Effector memory CD4-positive, alpha-beta T cell (primary cell): ENCODE measurements at places on chromosomes 5 and 9.

DNA sequence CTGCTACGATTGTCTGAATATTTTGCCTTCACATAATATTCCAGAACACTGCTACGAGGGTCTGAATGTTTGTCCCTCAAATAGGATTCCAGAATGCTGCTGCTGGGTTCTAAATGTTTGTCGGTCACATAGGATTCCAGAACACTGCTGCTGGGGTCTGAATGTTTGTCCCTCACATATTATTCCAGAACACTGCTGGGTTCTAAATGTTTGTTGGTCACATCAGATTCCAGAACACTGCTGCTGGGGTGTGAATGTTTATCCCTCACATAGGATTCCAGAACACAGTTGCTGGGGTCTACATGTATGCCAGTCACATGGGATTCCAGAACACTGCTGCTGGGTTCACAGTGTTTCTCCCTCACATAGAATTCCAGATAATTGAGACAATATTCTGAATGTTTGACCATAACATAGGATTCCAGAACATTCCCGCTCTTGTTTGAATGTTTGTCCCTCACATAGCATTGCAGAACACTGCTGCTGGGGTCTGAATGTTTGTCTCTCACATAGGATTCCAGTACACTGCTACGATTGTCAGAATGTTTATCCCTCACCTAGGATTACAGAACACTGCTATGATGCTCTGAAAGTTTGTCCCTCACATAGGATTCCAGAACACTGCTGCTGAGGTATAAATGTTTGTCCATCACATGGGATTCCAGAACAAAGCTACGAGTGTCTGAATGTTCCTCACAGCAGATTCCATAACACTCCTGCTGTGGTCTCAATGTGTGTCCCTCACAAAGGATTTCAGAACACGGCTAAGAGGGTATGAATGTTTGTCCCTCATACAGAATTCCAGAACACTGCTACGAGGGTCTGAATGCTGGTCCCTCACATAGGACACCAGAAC, 201.8 kb downstream of the FOXD4L6 start:
- DNase-seq = no peak

DNA sequence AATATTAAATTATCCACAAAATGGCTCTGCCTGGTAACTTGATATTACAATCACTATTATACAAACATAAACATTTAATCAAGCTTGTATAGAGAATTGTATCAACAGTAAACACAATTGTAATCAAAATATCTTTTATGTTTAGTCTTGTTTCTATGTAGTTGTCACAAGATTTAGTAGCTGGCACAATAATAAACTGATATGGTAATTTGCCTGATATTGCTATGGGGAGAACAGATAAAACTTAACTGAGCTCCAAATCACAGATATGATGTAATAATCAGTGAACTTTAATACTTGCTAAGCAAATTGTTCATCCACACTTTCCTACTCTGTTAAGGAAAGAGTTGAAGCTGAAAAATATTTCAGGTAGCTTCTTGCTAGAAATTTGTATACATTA, 189.8 kb downstream of the MPDZ start:
- no peak for DNase-seq

- DNase-seq = no peak
These were observed 241.8 kb downstream of the GAS1 start for GRCh38 chr9:86705490-86705889.

DNA sequence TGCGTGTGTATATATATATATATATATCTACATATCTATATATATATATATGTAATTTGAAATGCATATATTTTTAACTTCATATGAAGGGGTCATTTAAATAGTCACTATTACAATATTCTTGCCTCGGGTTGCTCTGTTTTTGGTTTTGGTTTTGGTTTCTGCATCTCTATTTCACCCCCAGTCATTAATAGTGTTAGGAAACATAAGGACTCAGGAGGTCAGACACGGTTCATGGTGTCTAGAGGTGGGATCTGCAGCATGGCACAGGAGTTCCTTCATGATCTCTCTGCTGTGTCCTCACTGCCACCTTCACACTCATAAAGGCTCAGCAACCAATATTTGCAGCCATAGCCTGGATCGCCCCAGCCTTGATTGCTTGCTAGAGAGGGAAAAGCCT, 16.6 kb downstream of the C5orf58 start:
- no peak for DNase-seq

DNA sequence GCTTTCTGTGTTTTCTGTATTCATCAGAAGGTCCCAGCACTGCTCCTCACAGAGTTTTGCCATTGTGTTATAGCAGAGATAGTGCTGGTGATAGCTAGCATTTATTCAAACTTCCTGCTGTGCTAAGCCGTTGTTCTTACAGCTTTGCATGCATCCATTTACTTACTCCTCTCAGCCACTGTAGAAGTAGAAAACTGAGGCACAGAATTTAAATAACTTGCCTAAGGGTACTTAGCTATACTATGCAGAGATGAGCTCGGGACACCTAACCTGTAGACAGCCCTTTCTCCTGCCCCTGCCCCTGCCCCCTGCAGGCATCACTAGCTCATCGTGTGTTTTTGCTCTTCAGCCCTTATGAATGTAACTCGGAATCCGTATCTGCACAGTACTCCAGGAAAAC, 227.6 kb downstream of the SAXO1 start:
- no peak for DNase-seq

DNA sequence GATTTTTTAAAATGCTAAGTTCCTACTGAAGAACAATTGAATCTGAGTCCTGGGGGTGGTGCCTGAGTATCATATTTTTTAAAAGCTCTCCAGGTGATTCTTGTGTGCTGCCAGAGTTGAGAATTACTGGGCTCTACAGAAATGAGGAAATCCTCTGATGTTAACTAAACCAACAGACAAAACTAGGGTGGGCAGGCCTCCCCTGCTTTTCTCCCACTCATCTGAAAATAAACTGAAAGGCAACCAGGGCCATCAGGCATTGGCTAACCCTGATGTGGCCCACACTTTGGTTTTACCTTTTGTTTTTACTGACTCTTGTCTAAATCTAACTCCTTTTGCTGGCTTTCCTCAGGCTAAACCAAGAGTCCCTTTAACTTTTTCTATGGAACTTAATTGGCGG, 13.3 kb upstream of the CTNNA1 start:
- no peak for DNase-seq

GRCh38 chr5:1852324-1852947, 30.3 kb downstream of the IRX4 start:
- DNase-seq = no peak

GRCh38 chr9:127805620-127806019, 2.9 kb downstream of the FPGS start:
- DNase-seq = no peak

DNA sequence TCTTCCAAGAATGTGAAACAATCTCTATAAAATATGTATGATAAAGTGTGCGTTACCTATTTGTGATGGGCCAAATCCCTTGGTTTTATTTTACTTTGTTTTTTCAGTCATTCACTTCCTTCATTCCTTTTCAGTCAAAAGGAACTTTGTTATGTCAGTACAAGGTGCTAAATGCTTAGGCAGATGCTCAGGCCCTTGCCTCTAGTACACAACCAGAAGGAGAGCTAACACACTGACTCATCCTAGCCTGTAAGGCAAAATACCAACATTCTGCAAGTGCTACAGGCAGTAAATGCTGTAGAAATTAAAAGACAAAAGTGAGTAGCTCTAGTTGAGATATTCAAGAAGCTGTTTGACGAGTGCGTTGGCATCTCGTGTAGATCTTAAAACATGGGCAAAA, 49.4 kb downstream of the TRPM6 start:
- no peak for DNase-seq

DNA sequence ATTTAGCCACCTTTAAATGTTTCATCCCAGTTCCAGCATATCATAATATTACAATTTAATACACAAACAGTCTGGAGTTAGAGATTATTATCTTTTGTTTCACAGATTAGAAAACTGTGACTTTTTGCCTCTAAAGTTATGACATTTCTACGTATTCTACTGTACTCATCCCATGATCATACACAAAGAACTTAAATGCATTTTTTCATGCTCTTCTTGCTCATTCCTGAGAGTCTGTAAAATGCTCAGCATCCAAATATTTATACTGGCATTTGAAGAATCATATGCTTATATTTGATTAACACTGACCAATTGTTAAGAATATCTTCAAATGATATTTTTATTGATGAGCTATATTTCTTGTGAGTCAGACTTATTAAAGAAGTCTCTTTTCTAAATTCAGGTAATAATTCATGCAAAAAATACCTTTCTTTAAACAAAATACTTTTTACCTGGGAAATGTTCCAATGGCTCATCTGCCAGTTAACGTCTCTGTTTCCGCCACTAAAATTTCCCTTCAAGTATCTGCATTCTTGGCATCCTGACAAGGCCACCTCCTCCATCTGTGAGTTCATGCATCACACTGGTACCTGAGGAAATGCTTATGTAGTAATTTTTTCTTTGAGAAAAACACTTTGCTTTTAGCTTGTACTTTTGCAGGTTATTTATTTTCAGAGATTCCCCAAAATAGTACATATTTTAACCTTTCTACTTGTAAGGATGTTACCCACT, 139.6 kb upstream of the RASA1 start:
- DNase-seq = no peak
